ENCODE measurements at places on chromosomes 1 and 21.

- no peak for DNase-seq
These were observed 15.5 kb upstream of the RPS6KC1 start for GRCh38 chr1:213035573-213035972.

GRCh38 chr1:19452221-19452663, 33.1 kb downstream of the CAPZB start:
- no peak for DNase-seq

GRCh38 chr1:110412576-110412975, 5.1 kb upstream of the LAMTOR5 start:
- peak; percentile 57 for DNase-seq

GRCh38 chr1:112692681-112693080, 14.2 kb downstream of the RHOC start:
- DNase-seq: no peak

DNA sequence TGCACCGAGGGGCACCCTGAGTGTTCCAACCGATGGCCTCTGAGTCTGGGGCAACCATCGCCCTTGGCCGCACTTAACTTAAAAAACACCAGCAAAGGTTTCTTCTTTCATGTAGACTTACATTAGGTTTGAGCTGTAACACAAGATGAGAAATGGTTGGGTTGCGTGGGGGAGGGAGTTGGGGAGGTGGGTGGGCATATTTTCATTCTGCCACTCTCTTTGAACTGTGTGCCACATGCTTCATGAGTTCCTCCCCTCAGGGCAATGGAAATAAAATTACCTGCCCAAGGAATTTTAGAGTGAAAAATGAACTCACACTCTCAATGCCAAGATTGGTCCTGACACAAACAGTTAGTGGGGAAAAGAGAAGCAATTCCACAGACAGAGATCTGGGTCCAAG, 430.1 kb upstream of the USP24 start:
- DNase-seq: no peak

DNA sequence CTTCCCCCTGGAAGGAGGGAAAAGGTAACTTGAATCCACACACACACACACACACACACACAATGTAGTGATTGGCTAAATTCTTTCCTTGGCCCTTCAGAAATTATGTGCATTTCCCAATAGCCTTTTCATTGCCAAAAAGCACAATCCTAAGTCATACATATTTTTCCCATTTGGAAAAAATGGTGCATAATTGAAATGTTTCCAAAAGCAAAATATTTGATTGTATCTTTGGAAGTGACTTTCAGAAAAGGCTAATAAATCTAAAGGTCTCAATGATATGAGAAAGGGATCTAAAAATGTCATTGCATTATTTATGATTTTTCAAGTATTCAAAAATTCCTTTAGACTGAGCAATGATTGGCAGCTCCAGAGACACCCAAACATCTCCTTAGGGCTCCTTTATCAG, 43.5 kb upstream of the NEK7 start:
- DNase-seq: no peak

GRCh38 chr1:226364514-226364899, 43.4 kb downstream of the PARP1 start:
- no peak for DNase-seq

- DNase-seq: no peak
These were observed 98.8 kb downstream of the CCDC185 start for GRCh38 chr1:223492044-223492443.

DNA sequence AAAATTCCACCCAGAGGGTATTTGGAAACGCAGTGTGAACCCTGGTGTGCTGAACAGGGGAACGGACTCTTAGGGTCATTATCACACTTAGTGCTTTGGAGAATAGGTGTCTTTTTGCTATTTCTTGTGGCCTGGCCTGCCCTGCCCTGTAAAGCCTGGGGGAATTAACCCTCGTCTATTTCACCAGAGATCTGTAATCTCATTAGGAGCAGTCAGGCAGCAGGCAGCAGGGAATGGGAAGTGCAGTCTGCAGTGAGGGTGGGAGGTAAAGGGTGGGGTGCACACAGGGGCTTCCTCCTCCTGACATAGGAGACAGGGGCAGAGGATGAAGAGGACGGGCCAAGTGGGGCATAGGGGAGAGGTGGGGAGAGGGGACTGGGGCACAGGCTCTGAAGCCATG, 1.1 kb upstream of the SLC1A7 start:
- no peak for DNase-seq

DNA sequence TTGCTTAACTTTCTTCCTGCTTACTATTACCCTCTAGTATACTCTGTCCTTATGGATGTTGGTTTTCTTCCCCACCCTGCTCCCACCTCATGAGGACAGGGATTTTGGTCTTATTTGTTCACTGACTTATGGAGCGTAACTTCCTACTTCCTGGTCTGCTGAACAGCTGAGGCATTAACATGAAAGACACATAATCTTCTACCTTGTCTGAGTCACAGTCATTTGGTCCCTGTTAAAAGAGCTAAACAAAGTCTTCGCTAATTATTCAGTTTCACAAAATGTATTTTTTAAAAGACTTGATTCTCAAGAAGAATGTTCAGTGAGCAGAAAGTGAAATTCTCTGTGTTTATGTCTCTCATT, 18.5 kb downstream of the RNASEL start:
- no peak for DNase-seq

- DNase-seq: no peak
These were observed 39.1 kb upstream of the CDC42BPA start for GRCh38 chr1:227357171-227357926.

- no peak for DNase-seq
These were observed 14.2 kb downstream of the MTF1 start for GRCh38 chr1:37845049-37845646.

- DNase-seq: no peak
These were observed 174.7 kb downstream of the HHIPL2 start for GRCh38 chr1:222373216-222373615.

DNA sequence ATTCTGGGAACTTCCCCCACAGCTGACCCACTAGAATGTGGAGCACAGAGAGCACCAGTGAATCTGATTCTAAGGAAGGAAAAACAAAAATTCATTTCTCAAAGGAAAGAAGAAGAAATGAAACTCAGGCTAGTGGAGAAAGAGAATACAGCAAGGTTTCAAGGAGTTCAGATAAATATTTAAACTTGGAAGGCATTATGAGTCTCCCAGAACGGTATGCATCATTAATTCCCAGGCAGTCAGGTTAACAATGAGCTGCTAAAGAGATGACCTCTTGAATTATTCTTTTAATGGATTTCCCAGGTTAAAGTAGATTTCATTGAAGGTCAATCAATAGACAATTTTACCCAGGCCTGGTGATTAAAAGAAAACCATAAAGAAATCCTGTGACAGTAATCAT, 103.6 kb upstream of the KAZN start:
- no peak for DNase-seq

GRCh38 chr1:200245473-200245872, 164.4 kb downstream of the ZNF281 start:
- no peak for DNase-seq

DNA sequence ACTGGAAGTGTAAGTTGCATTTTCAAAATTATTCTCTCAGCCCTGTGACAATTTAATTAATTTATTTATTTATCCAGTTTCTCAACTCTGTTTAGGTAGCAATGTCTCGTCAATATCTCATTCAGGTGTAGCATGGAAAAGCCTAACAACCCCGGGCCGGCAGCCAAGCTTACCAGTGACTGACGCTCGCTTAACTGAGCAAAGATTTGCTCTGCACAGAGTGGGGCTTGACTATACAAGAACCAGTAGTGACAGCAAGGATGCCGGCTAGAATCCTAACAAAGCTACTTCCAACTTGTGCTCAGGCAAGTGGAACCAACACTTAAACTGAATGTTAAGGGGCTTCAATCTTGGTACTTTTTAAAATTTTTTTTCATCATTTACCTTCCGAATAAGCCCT, 80.9 kb upstream of the ESRRG start:
- DNase-seq: no peak

- no peak for DNase-seq
These were observed 93.0 kb upstream of the DUSP10 start for GRCh38 chr1:221834698-221835513.

- no peak for DNase-seq
These were observed 99.3 kb downstream of the PTPRU start for GRCh38 chr1:29335573-29335972.

- DNase-seq: no peak
These were observed 5.6 kb downstream of the ATAD3B start for GRCh38 chr1:1477206-1477605.

GRCh38 chr1:181513786-181514297, 30.5 kb downstream of the CACNA1E start:
- no peak for DNase-seq

GRCh38 chr1:243827206-243827605, 22.8 kb downstream of the AKT3 start:
- DNase-seq: no peak

DNA sequence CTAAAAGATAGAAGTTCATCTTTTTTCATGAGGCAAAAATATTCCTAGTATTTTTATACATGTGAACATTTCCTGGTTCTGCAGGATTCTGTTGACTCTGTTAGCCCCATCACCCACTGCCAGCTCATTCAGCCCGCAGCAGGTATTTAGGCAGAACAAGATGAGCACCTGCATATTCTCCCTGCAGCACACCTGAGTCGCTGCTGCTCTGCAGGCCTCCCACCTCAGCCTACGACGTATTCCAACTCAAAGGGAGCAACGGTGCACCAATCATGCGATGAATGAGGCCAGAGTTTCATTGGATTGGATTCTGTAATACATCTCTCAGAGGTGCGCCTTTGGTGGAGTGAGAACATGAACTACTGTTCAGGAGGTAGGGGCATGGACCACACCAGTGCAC, 87.6 kb downstream of the CNIH3 start:
- DNase-seq: no peak

GRCh38 chr1:112990271-112990670, 34.3 kb upstream of the SLC16A1 start:
- no peak for DNase-seq

DNA sequence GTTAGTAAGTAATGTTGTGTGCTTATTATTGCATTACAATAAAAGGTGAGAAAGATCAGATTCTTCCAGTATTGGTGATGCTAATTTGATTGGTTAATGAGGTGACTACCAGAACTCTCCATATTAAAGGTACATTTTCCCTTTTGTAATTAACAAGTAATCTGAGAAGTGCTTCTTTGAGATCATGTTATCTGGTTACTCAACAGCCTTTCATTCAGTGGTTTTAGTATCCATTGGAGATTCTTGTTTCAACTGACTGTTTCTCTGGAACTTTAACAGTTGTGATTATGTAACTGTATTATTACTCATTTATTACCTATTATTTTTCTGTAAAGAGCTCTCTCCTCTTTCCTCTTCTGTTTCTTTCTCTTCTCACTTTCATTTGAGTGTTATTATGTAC, 86.7 kb downstream of the PEX14 start:
- no peak for DNase-seq

GRCh38 chr1:240090957-240091600, 604 bp upstream of the FMN2 start:
- DNase-seq: no peak

DNA sequence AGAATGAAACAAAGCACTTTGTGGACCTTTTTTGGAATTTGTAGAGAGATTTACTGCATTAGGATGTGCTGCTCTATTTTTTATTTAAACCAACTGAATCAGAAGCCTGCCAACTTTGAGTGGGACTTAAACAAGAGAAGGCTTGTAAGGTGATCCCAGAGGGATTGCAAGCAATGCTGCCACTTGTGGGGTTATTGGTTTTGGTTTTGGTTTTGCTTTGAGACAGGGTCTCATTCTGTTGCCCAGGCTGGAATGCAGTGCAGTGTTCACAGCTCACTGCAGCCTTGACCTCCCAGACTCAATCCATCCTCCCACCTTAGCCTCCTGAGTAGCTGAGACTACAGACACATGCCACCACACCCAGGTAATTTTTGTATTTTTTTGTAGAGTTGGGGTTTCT, 32.2 kb upstream of the GNG5 start:
- DNase-seq: no peak

GRCh38 chr1:11072216-11072917, 12.5 kb upstream of the SRM start:
- no peak for DNase-seq

- no peak for DNase-seq
These were observed 201.6 kb upstream of the PTBP2 start for GRCh38 chr1:96519851-96520578.

GRCh38 chr1:60055336-60055735, 18.2 kb downstream of the C1orf87 start:
- DNase-seq: peak; percentile 27

DNA sequence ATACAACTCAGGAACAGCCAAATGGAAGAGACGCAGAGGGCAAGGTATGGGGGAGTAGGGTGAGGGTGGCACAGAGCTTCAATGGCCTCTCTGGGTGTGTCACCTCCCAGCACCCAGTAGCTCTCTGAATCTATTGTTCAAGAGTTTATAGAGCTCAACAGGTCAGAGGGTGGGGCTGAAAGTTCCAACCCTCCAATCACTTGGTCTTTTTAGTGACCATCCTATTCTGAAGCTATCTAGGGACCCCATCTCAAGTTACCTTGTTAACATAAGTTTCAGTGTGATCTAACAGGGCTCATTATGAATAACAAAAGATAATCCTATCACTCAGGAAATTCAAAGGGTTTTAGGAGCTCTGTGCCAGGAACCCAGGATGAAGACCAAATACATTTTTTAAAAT, 31.2 kb upstream of the ZNF697 start:
- DNase-seq: no peak

DNA sequence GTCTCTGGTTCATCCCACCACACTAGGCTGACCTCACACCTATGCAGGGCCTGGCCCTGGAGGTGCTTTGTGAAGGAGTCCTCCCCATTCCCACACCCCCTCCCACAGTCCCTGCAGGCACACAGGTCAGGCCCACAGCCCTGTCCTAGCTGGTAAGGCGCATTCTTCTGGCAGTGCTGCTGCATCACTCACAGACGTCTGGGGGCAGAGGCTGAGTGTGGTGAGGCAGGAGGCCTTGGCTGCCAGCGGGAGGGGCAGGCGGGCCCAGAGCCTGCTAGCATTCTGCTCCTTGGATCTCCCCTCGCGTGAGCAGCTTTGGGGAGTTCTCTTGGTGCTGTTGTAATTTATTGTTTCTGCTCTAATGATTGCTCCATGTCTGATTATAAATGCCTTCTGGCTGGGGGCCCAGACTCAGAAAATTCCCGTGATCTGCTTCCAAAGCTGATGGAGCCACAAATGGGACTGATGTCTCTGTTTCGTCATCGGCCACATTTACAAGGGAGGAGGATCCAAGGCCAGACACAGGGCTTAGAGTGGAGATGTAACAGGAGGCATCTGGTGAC, 62.9 kb downstream of the TRABD2B start:
- no peak for DNase-seq

GRCh38 chr1:183883623-183884022, 78.7 kb downstream of the RGL1 start:
- no peak for DNase-seq

DNA sequence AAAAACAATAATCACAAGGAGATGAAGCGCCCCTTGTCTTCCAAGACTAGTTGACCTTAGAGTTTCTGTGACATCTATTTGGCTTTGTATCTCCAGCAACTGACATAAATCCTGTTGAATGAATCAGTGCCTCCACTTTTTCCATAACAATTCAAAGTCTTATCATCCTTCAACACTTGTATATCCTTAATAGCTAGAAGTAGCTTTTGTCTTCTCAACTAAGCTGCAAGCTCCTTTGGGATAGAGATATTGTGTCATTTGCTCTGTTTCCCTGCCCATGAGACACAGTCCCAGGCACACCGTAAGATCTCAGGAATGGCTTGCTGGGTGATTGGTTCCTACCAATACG, 5.7 kb downstream of the PIGR start:
- DNase-seq: no peak

- DNase-seq: no peak
These were observed 51.5 kb upstream of the ARHGEF16 start for GRCh38 chr1:3403011-3403345.
